ENCODE measurements at places on chromosomes 6 and 20. TPM values are rescaled to one million over a fixed set of nuclear protein-coding genes. Genes with fewer than 3 reads are reported as not detected.

DNA sequence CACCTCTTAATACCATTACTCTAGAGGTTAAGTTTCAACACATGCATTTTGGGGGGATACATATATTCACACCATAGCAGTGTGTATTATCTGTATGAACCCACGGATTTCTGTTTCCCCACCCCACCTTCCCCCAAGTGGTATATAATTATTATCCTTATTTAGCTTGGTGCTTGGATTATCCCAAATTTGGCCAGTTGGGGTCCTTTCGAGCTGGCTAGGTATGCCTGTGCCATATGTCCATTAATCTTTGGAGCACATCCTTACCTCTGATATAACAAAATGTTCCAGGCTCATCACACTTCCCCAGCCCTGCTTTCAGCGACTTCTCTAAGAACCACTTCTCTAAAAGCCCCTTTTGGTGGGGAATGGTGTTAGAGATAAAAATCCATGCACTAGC is 118.7 kb upstream of the MLIP start:
- no peak for DNase-seq

The ZNF831 gene
- 0.28 TPM for total RNA-seq

DNA sequence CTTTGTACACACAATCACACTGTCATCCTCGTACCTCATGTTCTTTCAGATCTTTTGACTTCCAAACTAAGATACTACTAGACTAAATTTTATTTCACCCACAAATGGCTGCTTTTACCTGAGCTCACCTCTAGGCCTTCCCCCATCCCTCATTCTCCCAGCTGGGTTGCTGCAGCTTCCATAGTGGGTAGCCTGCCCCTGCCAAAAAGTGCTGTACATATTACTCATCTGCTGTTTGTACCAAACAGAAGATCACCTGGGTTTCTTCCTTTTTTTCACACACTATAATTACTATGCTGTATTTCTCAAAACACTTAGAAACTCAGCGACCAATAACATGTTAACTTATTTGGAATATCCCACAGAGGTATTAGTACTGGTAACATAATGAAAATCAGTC is 267.6 kb upstream of the PRDM1 start:
- no peak for DNase-seq

- DNase-seq, result no peak
Measured at GRCh38 chr20:61734733-61735502, 330.8 kb downstream of the TAF4 start.

The RPP40 gene
- total RNA-seq, result 16.2 TPM

The SLC52A3 gene
- 0.83 TPM for total RNA-seq

DNA sequence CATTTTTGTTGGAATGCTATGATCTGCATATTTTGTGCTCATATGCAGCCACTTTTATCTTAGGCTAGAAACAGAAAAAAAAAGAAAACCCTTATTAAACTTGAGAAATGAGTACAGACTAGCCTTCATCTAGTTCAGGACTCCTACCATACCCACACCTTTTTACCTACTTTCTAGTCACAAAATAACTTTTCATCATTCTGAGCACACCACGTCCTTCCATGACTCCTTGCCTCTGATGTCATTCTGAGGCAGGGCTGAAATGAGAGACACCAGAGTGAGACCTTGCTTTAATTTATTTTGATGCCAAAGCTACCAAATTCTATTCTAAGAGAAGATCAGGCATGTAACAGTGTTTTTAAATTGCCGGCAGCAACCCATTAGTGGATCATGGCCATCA is 38.8 kb downstream of the SNX3 start:
- DNase-seq, result no peak

The PCIF1 gene
- total RNA-seq, result 50.9 TPM

Data from uterus (tissue), 4 donors.